ENCODE measurements at places on chromosomes 2 and 18.

- no peak for DNase-seq
Observed at GRCh38 chr18:31454066-31454708, 6.6 kb downstream of the DSG3 start.

DNA sequence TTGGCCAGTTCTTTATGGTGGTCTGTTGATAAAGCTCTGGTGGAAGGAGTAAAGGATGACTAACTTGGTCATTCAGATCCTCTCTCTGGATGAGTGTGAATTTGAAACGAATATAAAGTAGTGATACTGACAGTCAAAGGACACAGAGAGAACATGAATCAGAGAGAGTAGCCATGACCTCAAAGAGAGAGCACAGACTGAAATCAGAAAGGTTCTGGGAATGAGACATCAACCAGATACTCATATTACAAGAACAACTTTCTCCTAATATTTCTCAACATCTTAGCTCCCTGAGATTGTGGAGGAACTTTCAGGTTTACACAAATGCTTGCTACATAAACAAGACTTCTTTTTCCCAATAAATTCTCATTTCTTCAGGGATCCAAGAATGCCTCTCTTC lies 849.1 kb upstream of the CHAC2 start:
- no peak for DNase-seq

GRCh38 chr2:15189216-15189615 lies 371.9 kb downstream of the NBAS start:
- DNase-seq: no peak

GRCh38 chr2:173667014-173667413 lies 298.2 kb downstream of the SP3 start:
- no peak for DNase-seq

GRCh38 chr2:226835420-226835795 lies 446 bp upstream of the RHBDD1 start:
- no peak for DNase-seq

DNA sequence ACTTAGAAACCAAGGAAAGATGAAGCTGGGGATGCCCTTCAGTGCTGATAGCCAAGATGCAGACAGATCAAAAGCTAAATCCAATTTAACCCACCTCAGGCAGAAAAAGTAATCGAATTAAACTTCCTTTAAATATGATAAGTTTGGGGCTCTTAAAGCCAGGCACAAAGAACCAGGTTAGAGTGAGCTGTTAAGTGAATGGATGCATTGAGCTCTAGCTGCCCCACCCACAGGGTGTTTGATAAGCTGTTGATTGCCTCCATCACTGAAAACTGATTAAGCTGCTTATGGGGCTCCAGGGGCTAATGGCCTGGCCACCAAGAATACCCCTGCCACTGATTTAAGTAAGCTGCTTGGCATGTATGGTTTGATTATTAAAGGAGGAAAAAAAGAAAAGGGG lies 119.8 kb downstream of the PLEKHM3 start:
- DNase-seq: no peak

DNA sequence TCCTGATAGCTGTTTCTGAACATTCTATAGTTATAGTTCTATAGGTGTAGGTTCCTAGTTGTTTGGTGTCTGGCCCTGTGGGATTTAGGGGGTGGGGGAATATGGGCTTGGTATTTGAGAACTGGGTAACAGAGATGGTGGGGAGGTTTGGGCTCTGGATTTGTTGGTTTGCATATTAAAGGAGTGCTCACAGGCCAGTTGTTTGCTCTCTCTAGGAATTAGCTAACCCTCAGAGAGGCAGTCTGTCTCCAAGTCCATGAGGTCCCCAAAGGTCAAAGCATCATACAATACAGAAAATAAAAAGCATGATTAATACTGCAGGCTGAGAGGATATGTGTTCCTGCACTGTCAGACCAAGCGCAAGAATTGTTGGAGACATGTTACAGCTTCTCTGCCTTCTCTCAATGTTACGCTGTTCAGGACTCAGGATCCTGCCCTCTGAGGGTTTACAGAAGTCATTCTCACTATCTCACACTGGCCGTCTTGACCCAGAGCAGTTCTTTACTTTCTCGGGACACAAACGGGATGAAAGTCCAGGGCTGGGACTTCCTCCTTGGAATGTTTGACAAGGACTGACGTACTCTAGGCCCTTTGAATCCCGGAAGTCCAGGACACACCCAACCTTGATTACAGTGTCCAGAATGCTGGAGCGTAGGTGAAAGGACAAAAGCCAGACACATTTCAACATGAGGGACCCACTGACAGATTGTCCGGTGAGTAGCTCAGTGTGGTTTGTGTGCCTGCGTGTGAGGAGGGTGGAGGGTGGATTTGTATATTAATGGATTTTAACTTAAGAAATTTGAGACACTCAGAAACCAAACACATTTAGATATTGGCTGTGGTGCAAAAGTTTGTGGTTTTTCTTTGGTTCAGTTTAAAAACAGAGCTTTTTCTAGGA lies at the start of gene NOSTRIN:
NOSTRIN (plus strand) TSS at position 677 of the 898 bp plus-strand sequence; CDS start at position 687, 10 bp downstream.
- no peak for DNase-seq

- no peak for DNase-seq
Observed at GRCh38 chr2:129575431-129575830, 404.0 kb upstream of the RAB6C start.

DNA sequence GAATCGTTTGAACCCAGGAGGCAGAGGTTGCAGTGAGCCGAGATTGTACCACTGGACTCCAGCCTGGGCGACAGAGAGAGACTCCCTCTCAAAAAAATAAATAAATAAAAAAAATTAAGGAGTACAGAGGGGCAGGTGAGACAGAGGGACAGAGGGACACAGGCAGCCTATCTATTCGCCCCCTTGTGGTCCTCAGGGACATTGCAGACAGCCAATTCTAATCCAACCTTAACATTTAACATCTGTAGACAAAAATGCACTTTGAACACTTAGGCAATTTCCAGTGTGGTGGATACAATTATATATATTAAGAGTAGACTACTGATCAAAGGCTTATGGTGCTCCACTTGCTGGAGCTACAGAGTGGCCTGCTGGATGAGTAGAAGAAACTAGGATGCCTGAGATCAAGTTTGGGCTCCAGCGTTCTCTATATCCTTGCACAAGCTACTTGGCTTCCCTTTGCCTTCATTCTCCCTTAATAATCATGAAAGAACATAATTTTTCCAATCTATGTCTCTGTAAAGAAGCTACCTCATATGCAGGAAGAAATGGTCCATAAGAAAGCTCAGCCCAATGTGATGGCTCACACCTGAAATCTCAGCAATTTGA lies 8.2 kb upstream of the SMARCAL1 start:
- DNase-seq: peak; percentile 27

DNA sequence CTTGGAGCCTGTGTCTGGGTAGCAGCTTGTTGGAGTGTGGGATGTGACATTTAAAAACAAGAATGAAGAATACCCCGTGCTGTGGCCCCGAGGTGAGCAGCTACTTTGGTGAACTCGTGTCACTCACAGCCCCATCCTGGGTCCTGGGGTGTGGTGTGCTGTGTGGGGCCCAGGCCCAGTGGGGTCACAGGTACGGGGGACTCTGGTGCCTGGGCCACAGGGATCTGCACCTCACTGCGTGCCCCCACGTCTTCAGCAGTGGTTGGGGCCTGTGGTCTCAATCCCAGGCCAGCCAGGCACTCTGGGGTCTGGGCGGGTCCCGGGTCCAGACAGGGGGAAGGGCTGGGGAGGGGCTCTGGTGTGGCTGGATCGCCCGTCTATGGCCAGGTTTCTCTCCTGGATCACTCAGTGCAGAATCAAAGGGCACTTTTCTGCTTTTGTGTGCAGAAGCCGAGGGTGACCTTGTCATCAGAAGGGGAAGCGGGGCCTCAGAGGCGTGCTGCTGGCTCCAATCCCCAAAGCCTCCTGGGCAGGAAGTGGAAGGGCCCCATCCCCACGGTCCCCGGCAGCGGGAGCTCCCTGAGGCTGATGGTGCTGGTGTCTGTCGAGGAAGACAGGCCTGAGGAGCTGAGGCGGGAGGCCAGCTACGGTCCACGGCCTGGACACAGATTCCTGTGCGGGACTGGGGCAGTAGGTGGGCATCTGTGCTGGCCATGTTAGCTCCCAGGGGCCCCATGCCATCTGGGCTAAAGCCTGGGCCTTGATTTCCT lies 1.4 kb downstream of the GPR35 start:
- DNase-seq: no peak

DNA sequence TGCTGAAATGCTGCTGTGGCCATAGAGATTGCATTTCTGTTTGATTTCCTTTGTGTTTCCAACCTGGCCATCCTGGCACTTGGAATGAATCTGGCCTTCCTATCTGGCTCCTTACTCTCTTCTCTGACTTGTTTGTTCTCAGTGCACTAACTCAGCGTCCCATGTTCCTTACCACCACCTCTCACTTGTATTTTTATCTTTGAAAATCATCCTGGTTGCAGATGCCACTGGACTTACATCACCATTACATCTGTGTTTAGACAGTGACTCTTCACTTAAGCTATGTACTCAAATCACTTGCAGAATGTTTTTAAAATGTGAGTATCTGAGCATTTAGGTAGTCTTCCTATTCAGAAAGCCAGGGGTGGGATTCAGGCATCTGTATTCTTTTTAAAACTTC lies 239.5 kb downstream of the WDR7 start:
- no peak for DNase-seq

DNA sequence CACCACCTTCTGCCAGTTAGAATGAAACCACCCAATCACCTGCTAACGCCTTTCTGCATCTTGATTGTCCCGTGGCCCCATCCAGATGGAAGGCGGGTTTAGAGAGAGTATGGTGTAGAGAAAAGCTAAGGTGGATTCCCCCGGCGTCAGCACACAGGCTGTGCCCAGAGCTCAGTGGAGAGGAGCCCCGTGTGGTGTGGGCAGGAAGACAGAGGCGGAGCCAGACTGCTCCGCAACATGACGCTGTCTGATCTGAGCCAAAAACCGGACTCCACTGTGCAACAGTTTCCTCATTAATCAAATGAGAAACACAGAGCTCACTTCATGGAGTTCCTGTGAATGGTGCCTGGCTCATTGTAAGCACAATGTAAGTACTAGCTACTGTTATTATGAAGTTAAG lies 448.1 kb upstream of the SMIM21 start:
- no peak for DNase-seq

- DNase-seq: no peak
Observed at GRCh38 chr2:2021995-2022394, 277.7 kb upstream of the PXDN start.

GRCh38 chr18:35841283-35841682 lies 131.2 kb upstream of the RMP24 start:
- no peak for DNase-seq

GRCh38 chr2:13109516-13109915 lies 392.8 kb downstream of the TRIB2 start:
- no peak for DNase-seq

DNA sequence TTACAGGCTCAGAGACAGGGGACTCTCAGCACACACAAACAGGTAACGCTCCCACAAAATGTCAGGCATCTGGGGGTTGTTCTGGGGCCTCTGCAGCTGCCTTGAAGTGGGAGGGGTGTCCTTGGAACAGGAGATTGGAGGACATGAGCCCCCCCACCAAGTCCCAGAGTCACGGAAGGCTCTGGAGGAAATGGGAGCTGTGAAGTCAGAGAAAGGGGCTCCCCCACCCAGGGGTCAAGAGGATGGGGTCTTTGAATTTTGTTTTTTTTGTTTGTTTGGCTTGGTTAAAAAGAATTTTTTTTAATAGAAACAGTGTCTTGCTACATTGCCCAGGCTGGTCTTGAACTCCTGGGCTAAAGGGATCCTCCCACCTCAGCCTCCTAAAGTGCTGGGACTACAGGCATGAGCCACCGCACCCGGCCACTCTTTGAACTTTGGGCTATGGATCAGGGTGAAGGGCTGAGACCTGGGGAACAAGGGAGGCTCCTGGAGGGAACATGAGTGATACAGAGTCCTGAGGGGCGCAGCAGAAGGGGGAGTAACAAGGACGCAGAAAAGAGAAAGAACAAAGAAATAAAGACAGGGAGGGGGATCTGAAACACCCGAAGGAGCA lies 46.8 kb downstream of the TNS1 start:
- DNase-seq: no peak

DNA sequence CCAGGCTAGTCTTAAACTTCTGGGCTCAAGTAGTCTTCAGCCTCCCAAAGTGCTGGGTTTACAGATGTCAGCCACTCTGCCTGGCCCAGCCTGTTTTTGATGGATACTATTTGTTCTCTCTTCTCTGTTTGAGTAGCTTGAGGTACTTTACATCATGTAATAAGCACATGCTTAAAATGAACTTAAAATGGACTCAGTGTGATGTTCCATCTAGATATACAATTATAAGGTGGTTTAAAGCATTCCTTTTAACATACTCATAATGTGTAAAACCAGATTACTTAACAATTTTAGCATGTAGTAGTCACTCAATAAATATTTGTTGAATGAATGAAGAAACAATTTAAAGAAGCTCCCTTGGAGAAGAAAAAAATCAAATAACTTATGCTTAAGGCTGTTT lies 9.6 kb downstream of the PTPRM start:
- DNase-seq: no peak

DNA sequence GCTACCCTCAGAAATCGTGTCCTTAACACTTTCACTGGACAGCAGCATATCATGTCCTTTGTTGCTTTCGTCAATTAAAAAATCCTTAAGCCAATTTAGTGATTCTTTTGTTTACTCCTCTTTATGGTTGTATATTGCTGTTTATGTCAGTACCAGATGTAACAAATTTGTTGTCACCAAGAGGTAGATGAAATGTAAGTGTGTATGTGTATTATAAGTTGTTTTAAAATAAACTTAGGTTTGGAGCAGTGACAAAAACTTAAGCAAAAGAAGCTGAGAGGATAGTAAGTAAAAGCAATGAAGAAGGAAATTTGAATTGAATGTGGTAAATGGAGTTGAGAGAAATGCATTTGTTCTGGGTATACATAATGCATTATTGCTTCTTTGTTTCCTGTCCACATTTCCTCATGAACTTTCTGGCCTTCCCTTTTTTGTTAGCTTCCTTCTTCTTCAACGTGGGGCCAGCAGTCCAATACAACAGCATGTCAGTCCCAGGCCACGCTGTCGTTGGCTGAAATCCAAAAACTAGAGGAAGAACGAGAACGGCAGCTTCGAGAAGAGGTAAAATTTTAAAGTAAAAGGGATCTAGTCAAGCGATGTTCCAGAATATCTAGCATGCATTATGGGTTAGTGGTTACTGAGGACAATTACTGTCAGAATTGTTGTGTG lies 30.5 kb upstream of the SNORC start:
- DNase-seq: no peak

DNA sequence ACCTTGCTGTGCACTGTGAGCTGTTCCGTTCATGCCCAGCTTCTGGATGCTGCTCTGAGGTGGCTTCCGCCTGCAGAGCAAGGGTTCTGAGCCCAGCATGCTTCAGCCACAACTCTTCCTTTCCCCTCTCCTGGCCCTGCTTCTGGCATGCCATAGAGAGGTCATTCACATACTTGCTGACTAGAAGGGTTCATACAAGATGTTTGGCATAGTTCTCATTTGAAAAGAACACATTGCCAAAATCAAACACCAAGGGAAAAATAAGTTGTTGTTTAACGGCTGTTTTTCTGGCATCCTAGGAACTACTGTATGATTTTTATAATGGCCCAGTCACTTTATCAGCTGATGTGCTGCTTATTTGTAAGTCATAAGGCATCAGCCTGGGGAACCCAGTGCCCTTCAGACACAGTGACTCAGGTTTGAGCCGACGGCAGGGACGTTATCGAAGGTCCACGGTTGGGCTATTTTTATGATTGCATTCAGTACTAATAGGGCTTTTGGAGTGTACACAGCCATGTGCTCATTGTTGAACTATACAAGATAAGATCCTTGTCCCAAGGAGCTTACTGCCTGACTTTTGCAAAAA lies 53.9 kb upstream of the CTAGE1 start:
- no peak for DNase-seq

GRCh38 chr2:130389358-130389757 lies 33.5 kb downstream of the PTPN18 start:
- DNase-seq: no peak

Data from T-helper 9 cell (primary cell).